ENCODE measurements at places on chromosomes 16 and 17. TPM values are rescaled to one million over a fixed set of nuclear protein-coding genes. Genes with fewer than 3 reads are reported as not detected.

DNA sequence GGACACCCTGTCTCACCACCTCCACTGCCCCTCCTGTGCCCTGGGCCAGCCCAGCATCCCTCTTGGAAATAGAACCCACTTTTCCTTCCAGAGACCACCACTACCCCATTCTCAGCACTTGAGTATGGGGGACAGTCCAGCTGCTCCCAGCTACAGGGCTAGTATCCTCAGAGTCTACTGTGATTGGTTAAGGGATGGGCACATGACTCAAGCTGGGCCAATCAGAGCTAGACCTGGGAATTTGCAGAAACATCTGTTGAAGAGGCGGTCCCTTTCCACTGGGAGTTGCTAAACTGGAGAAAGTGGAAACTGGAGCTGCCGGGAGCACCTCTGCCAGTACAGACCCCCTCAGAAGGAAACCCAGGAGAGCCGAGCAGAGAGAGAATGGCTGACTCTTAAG is 156.6 kb downstream of the GSG1L start:
- no peak for DNase-seq
- H3K4me3 ChIP-seq, result no peak overlapping the region
- H3K36me3 ChIP-seq, result no peaks in the 10 kb centered on the region
- H3K27ac ChIP-seq, result no peak overlapping the region
- peaks cover 8% of the 10 kb centered on the region for H3K27me3 ChIP-seq

- no peak overlapping the region for H3K4me3 ChIP-seq
- H3K4me1 ChIP-seq, result peaks cover 37% of the 10 kb centered on the region
- H3K27me3 ChIP-seq, result no peaks in the 10 kb centered on the region
Observed at GRCh38 chr17:49730078-49730784, 22.5 kb upstream of the SLC35B1 start.

Gene EPOP
- 37.4 TPM for total RNA-seq

DNA sequence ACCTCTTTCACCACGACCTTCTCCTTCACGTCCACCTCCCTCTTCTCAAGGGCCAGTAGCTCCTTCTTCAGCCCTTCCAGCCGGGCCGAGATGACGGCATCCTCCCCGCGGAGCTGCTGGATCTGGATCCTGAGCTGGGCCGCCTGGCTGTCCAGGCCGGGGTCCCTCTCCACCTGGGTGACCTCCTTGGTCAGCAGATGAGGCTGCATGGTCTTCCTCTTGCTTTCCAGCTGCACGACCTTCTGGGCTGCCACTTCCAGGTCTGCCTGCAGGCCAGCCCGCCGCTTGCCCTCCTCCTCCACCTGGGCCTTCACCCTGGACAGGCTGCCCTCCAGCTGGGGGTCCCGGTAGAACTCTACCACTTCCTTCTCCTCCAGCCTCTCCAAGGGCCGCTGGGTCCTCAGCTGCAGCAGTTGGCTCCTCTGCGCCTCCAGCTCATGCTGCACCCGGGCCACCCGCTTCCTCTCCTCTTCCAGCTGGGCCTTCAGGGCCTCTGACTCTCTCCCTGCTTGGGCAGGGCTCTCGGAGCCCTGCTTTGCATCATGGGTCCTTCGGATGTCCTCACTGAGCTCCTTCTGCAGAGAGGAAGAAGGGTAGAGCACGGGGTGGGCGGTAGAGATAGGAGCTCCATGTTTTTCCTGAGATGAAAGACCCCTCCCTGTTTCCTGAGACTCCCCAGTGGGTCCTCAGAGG is 9.5 kb downstream of the CDK3 start:
- DNase-seq, result no peak
- no peaks in the 10 kb centered on the region for H3K27me3 ChIP-seq
- H3K36me3 ChIP-seq, result no peaks in the 10 kb centered on the region
- H3K4me3 ChIP-seq, result no peak overlapping the region

- no peaks in the 10 kb centered on the region for H3K36me3 ChIP-seq
- H3K4me3 ChIP-seq, result no peak overlapping the region
- H3K4me1 ChIP-seq, result no peaks in the 10 kb centered on the region
Observed at GRCh38 chr16:48206594-48207242, 37.4 kb upstream of the LONP2 start.

- no peaks in the 10 kb centered on the region for H3K4me1 ChIP-seq
- no peak for DNase-seq
- H3K27me3 ChIP-seq, result no peaks in the 10 kb centered on the region
- H3K27ac ChIP-seq, result no peak overlapping the region
Observed at GRCh38 chr17:82007495-82008257, 15.0 kb downstream of the CENPX start.
